Stimulated activated naive CD8-positive, alpha-beta T cell treated with anti-CD3 and anti-CD28 coated beads, Interleukin-15, Interleukin-2, amounts not matched to agents 100 U/mL and 50 U/mL, for 24 hours (primary cell): ENCODE measurements at places on chromosomes 7 and 10.

GRCh38 chr7:143395187-143396149, 13.2 kb downstream of the EPHA1 start:
- DNase-seq = no peak

DNA sequence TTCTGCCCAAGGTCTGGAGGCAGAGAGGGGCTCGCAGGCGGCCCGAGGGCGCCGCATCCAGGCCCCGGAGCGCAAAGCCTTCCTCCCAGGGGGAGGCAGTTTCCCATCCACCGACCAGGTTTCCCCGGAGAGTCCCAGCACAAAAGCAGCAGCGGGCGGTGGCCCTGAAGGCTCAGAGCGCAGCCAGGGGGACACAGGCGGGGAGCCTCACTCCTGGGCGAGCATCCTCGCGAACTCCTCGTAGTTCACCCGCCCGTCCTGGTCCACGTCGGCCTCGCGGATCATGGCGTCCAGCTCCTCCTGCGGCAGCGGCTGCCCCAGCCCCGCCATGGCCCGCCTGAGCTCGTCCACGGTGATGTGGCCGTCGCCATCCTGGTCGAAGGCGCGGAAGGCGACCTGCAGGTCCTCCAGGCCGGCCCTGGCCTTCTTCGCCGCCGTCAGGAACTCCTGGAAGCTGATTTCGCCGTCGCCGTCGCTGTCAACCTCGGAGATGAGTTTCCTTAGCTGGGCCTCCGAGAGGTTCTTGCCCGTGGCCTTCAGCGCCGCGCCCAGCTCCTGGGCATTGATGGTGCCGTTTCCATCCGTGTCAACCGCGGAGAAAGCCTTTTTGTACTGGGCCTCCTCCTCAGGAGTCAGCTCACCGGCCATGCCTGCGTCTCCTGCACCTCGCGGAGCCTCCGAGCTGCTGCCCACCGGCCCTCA, 428 bp downstream of the CALML5 start:
- DNase-seq = no peak

DNA sequence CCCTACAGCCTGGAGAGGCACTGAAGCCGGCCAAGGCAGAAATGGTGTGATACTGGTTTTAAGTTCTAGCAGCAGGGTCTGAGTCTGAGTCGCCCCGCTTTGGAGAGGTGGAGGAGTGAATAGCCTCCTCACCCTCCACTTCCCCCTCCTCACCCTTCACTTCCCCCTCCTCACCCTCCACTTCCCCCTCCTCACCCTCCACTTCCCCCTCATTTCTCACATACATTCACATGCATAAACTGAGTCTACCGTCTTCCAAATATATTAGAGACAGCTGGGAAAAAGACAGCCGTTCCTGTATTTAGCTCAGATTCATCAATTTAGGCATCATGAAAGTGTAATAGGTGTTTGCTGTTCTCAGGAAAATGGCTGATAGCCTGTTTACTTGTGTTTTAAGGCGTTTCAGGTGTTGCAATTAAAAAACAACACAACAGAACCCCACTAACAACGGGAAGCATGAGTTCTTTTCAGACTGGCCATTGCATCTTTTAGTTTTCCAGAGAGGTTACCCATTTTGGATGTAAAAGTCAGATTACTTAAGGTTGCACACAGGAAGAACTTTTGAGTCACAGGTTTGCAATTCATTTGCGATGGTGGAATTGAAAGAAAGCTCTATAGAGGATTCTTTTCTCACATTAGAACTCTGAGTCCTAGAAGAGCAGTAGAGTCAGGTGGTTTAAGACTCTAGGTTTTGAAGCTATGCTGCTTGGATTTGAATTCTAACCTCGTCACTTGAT, 861 bp downstream of the NRBF2 start:
- no peak for DNase-seq

DNA sequence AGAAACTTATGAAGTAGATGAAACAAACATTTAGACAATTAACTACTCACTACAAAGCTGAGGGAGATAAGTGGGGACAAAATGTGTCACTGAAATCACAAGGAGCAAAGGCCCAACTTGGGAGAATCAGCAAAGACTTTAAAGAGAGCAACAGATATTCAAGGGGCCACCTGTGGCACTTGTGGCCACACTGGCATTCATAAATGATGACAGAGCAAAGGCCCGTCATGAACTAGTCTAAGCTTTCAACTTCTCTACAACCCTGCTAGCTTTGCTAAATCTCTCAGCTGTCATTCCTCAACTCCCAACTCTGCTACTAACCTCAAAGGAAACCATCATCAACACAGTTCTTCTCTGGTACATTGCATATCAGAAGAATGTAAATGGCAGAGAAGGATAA, 178.4 kb downstream of the CPEB3 start:
- no peak for DNase-seq

GRCh38 chr10:132096223-132096622, 30.5 kb downstream of the JAKMIP3 start:
- DNase-seq = no peak

- no peak for DNase-seq
Measured at GRCh38 chr7:40493609-40494051, 358.8 kb downstream of the SUGCT start.

- no peak for DNase-seq
Measured at GRCh38 chr7:47614450-47614849, 32.5 kb upstream of the TNS3 start.
